Activated T-cell treated with anti-CD3 and anti-CD28 coated beads for 24 hours (primary cell): ENCODE measurements at places on chromosomes 12 and 14.

DNA sequence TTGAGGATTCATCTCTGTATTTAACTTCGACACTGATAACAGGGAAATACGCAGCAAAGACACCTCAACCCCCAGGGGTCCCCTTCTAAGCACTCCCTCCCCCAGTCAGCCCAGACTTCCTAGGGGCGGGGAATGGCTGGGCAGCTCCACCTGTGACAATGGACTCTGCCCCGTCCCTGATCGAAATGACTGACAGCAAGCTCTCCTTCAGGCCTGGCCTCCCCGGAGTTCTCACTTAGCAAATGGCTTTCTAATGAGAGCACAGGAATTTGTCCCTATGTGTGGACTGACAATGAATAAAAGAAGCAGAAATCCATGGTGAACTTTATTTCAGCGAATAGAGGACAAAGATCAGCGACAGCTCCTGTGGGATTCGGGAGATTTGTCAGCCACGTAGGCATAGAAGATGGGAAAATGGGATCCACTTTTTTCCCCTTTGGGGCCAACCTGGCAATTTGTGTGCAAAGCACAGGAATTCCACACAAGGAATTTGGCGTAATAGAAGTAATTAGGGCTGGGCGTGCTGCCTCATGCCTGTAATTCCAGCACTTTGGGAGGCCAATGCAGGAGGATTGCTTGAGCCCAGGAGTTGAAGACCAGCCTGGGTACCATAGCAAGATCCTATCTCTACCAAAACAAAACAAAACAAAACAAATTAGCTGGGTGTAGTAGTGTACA is 63.8 kb downstream of the TNFAIP2 start:
- DNase-seq: no peak

- DNase-seq: no peak
Measured at GRCh38 chr12:65821336-65821735, 2.9 kb upstream of the HMGA2 start.

- DNase-seq: peak; percentile 21
Measured at GRCh38 chr12:109393437-109394345, 46.0 kb downstream of the MYO1H start.

- no peak for DNase-seq
Measured at GRCh38 chr12:124537525-124538193, 29.8 kb downstream of the NCOR2 start.

- no peak for DNase-seq
Measured at GRCh38 chr14:90111895-90112534, 50.2 kb downstream of the KCNK13 start.

DNA sequence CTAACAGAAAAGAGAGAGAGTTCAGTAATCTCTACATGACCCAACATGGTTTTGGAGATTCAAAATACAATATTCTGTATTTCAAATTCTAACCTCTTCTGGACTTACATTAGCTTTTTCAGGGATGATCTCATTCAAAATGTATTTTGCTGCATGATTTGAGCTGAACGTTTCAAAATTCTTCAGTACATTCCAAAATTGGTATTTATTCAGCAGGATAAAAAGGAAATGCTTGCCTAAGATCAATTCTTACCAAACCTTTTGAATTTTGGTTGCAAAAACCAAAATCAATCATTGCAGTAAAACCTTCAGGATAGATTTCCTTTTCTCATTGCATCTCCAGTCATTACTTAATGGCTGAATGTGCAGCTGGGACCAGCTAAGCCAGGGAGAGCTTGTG is 1761.3 kb upstream of the SEL1L start:
- DNase-seq: no peak
